ENCODE measurements at places on chromosomes 2 and 18.

GRCh38 chr18:40875101-40875615 is 1079.9 kb upstream of the PIK3C3 start:
- no peak for DNase-seq

GRCh38 chr2:102197389-102198137 is 10.7 kb downstream of the IL1RL2 start:
- no peak for DNase-seq

- no peak for DNase-seq
Observed at GRCh38 chr2:168245074-168245825, 2.1 kb downstream of the STK39 start.

- DNase-seq = no peak
Observed at GRCh38 chr2:102657770-102658169, 38.4 kb downstream of the SLC9A2 start.

DNA sequence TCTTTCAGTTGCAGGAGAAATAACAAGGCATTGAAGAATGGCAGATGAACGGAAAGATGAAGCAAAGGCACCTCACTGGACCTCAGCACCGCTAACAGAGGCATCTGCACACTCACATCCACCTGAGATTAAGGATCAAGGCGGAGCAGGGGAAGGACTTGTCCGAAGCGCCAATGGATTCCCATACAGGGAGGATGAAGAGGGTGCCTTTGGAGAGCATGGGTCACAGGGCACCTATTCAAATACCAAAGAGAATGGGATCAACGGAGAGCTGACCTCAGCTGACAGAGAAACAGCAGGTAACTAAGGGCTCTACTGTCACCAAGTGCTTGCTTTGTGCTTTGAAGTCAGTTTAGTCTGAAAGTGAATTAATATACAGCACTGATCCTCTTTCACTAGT is 118.5 kb upstream of the UNC80 start:
- DNase-seq = no peak

GRCh38 chr18:65487569-65487968 is 263.2 kb upstream of the CDH7 start:
- no peak for DNase-seq

- DNase-seq = no peak
Observed at GRCh38 chr2:74291218-74291544, 52.0 kb downstream of the SLC4A5 start.

DNA sequence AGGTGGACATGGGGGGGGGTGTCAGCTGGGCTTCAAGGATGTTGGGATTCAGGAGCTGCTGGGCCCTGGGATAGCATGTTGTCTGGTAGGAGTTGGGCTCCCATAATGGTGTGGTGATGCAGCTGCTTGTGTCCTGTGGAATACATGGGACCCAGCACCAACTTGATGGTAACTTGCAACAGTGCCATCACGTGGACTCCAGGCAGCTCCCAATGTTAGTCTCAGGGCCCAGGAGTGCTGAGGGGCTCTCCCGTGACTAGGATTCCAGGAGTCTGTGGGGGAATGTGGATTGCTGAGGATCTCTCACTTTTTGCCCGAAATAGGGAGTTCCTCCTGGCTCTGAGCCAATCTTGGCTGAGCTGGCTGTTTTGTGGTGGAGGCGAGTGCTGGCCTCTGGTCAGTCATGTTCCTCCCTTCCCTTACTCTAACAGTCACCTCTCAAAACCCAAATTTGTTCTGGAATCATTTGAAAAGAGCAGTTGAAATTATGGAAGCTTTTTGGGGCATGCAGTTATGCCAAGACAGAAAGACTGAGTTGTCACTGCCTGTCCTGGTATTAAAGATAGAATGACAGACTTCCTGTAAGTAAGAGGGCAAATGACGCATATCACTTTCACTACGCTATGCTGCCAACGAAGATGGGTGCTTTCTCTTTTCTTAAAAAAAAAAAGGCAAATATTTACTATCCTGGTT is 607.1 kb downstream of the ADCYAP1 start:
- no peak for DNase-seq

DNA sequence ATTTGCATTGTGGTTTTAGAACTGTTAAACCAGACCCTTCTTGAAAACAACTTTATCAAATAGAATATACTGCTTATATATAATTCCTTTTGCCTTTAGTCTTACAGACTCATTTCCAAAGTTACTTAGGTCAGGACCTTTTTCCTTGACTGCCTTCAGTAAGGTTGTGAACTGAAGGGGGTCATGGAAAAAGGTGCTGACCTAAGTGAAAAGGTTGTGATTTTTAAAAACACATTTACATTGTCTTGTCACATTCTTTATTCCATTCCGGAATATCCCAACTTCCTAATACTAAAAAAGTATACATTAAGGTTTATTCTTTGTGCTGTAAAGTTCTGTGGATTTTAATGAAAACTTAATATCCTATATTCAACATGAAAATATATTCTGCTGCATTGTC is 581.4 kb downstream of the SOCS6 start:
- no peak for DNase-seq

- DNase-seq = no peak
Observed at GRCh38 chr2:205024822-205025518, 479.7 kb downstream of the PARD3B start.

DNA sequence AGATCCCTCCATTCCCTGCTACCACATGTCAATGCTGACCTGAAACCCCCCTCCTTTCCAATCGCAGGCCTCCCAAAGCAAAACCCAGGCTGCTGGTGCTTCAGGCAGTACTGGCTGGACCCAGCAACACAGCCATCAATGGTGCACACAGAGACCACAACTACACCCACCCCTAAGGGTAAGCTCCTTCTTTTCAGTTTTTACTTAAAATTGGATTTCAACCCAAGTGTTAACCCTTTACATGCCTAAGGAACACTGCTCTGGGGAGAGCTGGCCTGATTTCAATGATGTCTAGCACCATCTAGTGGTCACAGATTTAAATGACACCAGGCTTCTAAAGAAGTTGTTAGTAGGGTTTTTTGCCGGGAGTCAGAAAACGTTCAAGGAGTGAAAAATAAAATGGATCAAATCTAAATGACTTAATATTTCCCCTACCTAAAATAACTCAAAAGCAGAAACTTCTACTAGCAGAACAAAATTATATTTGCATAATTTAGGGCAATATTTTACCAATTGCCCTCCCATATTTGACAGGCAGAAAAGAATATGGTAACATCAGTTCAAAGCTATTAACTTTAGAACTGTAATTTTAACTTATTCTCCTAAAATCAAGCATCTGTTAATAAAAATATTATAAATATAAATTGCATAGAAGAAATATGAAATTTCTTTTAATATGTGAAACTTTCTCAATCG is 24.6 kb downstream of the FECH start:
- DNase-seq = no peak

DNA sequence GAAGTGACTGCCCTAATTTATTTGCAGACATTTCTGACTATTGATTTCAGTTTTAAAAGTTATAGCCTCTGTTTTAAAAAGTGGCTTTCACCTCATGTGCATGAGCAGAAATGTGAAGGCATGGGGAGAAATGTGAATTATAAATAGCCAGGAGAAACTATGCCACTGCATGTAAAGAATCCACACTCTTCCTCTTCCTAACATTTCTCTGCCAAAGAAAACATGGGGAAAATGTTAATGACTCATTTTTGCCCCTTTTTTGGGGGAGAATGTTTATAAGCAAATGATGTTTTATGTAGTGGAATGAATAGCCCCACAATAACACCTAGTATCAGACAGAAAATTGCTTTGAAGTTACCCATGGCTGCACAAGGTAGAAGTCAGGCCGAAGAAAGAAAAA is 249.0 kb upstream of the TANK start:
- no peak for DNase-seq

DNA sequence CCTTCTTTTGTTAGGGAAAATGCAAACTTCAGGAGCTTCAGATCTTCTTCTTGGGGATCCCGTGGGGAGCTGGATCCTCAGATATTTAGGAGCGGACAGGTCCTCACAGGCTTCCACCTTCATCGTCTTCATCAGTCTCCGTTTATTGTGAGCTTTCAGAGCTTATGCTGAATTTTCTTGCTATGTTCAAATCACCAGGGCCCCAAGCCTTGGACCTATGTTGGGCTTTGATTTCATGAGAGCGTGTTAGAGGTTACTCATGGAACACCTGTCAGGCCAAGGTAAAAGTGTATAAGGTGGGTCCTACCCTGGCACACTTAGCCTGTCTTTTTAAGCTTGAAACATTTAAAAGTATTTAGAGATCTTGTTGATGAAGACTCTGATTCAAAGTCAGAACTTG is 212.9 kb downstream of the FAM210A start:
- DNase-seq = no peak

- DNase-seq = no peak
Observed at GRCh38 chr2:75186821-75187220, 12.5 kb downstream of the TACR1 start.

- no peak for DNase-seq
Observed at GRCh38 chr2:238440331-238440730, 13.6 kb downstream of the ASB1 start.

DNA sequence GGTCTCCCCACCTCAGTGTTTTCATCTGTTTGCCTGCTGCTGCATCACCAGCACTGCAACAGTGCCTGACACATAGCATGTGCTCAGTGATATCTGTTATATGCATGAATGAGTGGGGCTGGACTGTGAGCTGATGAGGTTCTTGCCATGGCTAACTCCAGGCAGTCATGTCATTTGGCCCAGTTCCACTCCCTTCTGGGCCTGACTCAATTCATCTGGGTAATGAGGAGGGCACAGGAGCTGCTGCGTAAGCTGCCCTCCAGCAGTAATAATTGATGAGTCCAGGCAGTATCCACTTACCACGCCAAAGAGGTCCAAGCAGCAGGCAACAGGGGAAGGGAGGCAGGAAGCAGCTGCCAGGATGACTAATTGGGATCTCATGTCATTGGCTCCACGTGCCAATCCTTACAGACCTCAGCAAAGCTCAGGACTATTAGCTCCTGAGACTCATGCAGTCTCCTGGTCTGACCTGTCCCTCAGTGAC is 34.1 kb upstream of the MAT2A start:
- no peak for DNase-seq

- no peak for DNase-seq
Observed at GRCh38 chr2:30301551-30301950, 70.2 kb downstream of the LBH start.

DNA sequence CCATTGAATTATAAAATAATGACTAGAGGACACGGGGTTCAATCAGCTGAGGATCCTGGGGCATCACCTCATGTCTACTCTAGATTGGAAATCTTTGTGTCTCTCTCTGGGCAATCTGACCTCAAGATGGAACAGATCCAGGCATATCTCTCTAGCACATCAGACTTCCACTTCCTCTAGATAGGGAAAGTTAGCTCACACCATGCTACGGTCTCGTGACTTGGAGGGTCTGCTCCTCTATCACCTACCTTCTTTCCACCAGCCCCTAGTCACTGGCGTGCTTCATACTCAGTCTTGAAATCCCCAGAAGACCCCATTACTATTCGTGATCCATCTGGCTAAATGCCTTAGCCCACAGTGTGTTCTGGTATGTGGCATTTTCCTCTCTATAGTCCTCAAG is 148.8 kb downstream of the ANKRD44 start:
- no peak for DNase-seq

DNA sequence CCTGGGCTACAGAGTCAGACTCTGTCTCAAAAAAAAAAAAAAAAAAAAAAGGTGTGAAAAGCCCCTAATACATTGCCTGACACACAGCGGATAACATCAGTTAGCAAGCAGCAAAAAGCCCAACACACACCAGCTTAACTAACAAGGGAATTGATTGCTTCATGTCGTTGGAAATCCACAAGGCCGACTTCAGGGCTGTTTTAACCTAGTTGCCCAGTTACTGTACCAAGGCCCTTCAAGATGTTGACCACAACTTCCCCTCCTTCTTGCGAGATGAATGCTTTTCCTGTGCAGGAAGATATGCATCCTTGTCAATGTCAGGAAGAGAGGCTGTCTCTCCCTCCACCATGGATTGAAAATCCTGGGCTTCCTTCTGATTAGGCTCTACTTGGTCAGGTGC is 202.9 kb downstream of the MIB1 start:
- no peak for DNase-seq

DNA sequence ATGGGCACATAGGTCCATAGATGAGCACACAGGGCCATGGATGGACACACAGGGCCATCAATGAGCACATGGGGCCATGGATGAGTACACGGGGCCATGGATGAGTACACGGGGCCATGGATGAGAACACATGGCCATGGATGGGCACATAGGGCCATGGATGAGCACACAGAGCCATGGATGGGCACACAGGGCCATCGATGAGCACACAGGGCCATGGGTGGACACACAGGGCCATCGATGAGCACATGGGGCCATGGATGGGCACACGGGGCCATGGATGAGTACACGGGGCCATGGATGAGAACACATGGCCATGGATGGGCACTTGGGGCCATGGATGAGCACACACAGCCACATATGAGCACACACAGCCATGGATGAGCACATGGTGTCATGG is 192.6 kb upstream of the HDAC4 start:
- no peak for DNase-seq

DNA sequence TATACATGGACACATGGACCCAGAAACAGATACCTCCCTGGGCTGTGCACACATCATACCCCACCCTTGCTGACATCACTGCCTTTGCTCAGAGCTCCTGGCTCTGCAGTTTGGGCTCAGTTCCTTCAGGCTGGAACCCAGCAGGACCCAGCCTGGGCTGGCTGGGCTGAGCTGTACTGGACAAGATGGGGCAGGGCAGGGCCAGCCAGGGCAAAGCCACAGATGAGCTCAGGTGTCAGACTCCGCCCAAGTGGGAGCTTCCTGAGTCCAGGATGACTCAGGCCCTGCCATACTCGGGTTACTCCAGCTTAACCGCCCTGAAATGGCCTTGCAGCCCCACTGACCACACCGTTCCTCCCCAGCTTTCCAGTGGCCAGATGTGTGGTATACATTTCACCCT is 284.9 kb downstream of the OSR1 start:
- DNase-seq = no peak

GRCh38 chr2:120543899-120544298 is 191.8 kb upstream of the GLI2 start:
- no peak for DNase-seq

- DNase-seq = no peak
Observed at GRCh38 chr2:113734185-113734584, 22.3 kb downstream of the SLC35F5 start.

DNA sequence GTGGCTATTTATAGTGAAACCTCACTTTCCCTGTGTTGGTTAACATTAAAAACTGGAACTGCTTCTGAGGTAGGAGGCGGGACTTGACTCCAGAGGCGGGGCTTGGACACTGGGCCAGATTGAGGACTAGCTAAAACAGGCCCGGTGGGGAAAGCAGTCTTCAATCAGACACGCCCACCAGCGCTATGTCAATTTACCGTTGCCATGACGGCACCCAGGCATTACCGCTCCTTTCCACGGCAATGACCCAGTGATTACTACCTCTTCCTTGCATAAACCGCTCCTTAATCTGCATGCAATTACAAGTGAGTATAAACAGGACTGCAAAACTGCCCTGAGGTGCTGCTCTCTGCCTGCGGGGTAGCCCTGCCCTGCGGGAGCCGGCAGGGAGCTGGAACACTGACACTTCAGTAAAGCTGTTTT is 35.3 kb downstream of the LRRFIP1 start:
- no peak for DNase-seq

DNA sequence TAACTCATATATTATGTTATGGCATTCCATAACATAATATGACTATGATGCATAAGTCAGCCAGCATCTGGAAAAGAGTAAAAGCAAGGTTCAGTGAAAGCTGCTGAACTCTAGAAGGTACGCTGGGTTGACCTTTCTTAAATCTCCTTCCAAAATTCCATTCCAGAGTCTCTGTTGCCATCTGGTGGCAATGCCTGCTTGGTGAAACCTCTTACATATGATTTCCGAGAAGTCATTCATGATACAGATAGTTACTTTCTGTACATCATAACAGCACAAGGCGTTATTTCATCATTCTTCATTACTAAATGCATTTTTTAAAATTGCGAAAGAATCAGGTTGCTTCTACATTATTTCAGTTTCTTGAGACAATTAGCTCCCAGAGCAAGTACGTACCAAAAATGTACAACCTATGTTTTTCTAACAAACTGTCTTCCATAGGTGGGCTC is 7.0 kb upstream of the EPG5 start:
- peak; percentile 32 for DNase-seq
